ENCODE measurements at places on chromosomes 12 and 14.

GRCh38 chr12:28442101-28442500, 251.8 kb downstream of the CCDC91 start:
- DNase-seq, result no peak

DNA sequence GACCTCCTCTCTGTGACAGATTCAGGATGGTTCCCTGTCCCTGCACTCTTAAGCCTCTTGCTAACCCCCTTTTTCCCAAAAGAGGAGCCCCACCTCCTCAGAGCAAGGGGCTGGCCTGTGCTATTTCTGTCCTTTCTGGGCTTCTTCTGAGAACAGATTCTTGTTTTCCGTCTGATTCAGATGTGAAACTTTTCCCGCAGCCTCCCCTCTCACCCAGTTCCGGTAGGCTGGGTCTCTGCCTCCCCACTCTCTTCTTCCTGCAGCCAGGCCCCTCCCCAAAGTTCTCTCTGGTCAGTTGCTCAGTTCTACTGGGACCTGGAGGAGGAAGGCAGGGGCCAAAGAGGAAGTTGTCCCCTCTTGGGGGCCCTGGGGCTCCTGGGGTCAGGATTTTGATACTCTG, 11.8 kb downstream of the PDE1B start:
- no peak for DNase-seq

DNA sequence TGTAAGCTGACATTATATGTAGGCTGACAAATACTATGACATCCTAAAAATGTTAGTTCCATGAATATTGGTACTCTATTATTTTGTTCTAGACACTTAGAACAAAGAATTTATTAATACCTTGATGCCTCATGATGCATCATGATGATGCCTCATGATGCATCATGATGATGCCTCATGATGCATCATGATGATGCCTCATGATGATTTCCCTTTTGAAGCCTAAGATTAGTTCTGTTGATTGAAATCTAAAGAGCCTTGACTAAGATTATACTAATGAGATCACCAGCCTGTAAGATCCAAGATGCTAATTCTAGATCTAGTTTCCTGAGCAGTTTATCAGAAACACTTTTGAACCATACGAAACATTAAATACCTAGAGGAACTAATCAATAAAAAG, 4.6 kb upstream of the CEP128 start:
- no peak for DNase-seq

DNA sequence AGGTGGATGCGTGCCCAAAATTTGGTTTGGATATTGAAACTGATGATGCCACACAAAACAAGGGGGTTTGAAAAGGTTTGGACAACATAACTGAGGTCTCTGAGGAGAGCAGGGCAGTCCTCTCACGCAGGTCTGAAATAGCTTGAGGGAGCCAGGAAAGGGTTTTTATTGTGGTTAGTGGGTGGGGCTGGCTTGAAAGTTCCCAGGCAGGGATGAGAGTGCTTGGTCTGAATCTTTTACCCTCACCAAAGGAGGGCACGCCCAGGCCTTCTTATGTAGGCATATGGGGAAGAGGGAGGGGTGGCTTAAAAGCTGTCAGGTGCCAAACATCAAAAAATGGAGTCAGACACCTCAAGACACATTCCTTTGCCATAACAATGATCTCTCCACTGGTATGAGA, 493.1 kb upstream of the CCDC196 start:
- DNase-seq, result no peak

GRCh38 chr14:103109535-103110441, 13.5 kb upstream of the TNFAIP2 start:
- no peak for DNase-seq

DNA sequence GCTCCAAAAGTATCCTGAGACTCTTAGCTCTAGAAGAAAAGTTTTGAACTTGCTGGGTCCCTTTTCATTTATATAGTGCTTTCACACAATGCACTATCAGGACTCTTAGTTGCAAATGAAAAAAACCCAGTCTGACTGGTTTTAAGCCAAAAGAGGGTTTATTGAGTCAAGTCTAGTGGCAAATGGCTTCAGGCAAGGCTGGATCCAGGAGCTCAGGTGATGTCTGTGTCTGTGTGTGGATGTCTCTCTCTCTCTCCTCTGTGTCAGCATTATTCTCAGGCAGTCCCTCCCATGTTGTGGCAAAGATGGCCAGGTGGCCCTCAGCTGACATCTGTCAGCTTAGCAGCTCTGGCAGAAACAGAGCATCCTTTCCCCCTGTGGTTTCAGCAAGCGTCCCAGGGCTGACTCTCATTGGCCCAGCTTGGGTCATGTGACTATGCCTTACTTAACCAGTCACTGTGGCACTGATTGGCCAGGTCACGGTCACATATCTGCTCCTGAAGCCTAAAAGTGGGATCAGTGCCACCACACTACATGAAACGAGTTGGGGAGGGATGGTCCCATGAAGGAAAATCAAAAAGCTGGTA, 6.2 kb downstream of the TMEM120B start:
- no peak for DNase-seq

- DNase-seq, result no peak
These were observed 93.5 kb downstream of the LMNTD1 start for GRCh38 chr12:25459541-25459951.

GRCh38 chr12:1933342-1934051, 15.0 kb upstream of the CACNA2D4 start:
- no peak for DNase-seq

DNA sequence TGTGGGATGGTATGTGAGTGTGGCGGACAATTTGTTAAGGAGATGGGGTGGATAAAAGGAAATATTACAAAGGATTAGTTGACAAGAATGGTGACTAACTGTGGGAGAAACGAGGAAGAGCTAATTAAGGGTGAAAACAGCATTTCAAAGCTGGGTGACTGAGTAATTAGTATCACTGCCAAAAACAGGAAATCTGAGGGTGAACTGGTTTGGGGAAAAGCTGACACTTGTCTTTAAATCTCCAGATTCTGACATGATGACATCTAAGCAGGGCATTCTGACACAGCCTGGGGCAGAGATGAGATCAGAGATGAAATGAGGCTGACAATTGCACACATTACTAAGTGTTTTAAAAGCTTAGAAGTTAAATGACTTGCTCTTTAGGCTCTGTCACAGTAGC, 42.4 kb upstream of the CCDC175 start:
- no peak for DNase-seq

GRCh38 chr12:52575256-52575655, 1.6 kb upstream of the KRT74 start:
- DNase-seq, result no peak

DNA sequence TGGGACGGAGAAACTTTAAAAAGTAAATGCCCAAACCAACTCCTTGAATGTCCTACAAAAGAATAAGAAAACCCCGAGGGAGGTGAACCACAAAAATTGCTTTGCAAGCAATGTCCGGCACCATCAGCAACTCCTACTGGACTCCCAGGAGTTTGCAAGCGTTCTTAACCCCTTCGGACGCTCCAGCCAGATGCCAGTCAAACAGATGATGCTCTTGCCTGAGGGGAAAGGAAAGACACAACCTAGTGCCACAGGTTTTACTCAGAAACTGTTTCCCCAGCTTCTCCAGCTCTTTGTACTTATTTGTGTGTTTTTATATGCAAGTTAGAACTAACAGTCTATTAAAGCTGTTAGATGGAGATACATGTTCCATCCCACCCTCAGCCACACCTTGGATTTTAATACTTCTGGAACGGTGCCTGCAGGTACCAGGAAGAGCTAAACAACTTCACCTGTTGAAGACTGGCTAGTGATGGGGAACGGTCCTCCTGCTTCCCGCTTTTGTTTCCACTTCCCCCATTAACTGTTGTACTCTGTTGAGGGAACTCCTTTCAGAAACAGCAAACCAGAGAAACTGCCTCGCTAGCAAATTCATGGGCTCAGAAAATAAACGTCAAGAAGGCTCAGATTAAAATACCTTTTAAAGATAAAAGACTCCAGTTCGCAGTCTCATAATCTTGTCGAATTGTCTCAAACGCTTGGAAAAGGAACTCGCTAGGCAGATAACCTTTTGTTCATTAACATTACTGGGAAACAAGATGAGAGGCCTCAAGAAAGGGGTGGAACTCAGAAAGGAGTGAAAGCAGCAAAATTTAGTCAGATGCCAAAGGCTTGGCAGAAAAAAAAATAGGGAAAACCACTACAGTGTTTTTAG, 1.1 kb upstream of the FERMT2 start:
- no peak for DNase-seq

GRCh38 chr14:78335531-78335930, 165.4 kb downstream of the NRXN3 start:
- no peak for DNase-seq

- no peak for DNase-seq
These were observed 916 bp upstream of the PAWR start for GRCh38 chr12:79691511-79692248.

GRCh38 chr12:108302403-108303311, 36.5 kb downstream of the CMKLR1 start:
- no peak for DNase-seq

DNA sequence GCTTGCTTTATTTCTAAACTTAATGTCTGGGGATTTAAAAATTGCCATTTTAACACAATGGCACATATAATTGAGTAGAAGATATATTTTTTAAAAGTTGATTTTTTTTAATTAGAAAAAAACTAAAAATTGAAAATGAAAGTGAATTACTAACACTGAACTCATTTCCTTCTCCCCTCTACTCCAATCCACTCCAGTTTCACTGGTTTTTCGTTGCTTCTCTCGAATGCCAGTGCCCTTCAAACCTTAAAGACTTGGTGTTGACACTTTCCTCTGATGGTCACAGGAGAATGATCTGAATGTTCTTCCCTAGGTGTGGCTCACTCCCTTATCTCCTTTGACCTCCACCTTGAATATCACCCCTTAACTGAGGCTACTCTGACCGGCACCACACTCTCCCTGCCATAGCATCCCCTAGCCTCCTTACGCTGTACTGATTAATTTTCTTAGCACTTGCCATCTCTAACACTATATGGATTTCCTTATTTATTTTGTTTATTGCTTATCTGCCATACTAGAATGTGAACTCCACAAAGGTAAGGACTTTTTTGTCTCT, 107.1 kb downstream of the LIN7A start:
- DNase-seq, result no peak

GRCh38 chr12:7678744-7679143, 13.0 kb upstream of the APOBEC1 start:
- DNase-seq, result no peak

GRCh38 chr12:80864046-80864735, 73.5 kb downstream of the LIN7A start:
- DNase-seq, result peak; percentile 29
